ENCODE measurements at places on chromosomes 5 and 9.

DNA sequence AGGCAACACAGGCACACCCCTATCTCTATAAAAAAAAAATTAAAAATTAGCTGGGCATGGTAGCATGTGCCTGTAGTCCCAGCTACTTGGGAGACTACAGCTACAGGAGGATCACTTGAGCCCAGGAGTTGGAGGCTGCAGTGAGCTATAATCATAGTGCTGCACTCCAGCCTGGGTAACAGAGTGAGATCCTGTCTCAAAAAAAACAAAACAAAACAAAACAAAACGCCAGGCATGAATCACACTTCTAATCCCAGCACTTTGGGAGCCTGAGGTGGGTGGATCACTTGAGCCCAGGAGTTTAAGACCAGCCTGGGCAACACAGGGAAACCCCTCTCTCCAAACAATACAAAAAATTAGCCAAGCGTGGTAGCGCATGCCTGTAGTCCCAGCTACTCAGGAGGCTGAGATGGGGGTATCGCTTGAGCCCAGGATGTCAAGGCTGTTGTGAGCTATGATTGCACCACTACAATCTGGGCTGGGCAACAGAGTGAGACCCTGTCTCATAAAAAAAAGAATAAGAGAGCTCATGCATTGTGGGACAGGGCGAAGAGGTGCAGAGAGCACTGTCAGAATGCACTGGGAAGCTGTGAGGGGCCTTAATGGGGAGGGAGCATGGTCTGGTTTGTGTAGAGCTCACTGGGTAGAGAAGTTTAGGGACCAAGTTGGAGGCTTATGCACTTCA, 8.4 kb upstream of the SAP30L start:
- no peak for DNase-seq

- no peak for DNase-seq
Measured at GRCh38 chr9:92151691-92152393, 36.6 kb upstream of the SPTLC1 start.

DNA sequence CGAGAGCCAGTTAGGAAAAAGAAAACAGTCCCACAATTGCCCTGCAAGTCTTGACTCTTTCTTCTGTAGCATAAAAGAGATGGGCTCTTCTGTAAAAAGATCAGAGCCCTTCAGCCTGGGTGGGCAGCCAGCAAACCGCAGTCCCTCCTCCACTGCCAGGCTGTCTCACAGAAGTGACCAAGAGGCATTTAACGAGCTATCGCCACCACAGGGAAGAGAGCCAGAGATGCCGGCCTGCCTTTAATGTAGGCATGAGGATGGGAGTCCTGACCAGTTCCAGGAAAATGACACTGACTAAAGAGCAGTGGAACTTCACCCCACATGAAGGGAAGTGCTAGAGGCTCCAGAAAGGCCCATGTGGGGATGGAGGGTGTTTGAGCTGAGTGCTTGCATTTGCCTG, 264.6 kb downstream of the NDUFS4 start:
- peak; percentile 56 for DNase-seq

- DNase-seq: no peak
Measured at GRCh38 chr9:134986957-134987356, 69.2 kb upstream of the FCN1 start.

GRCh38 chr5:103340717-103341388, 82.3 kb downstream of the MACIR start:
- DNase-seq: no peak

GRCh38 chr5:66840511-66841013, 244.4 kb downstream of the MAST4 start:
- DNase-seq: no peak

- DNase-seq: no peak
Measured at GRCh38 chr5:164233791-164234190, 728.4 kb downstream of the MAT2B start.

GRCh38 chr5:141825241-141825671, 53.0 kb downstream of the PCDH1 start:
- no peak for DNase-seq

GRCh38 chr5:53397141-53397757, 83.2 kb upstream of the FST start:
- DNase-seq: no peak

DNA sequence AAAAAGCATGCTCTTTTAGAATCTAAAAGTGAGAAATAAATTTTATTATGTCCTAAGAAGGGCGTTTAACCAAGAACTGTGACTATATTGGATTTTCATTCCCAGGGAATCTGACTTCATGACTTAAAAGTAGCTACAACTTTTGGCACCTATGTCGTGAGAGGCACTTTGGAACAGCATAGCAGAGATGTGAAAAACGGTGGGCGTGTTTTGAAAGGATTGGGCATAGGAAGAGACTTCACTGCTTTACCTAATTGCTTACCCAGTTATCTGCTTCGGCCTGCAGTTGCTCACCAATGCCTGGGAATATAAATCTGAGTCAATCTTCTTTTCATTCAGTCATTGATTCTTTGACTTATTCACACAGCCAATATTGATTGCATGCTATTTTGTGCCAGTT, 363.4 kb downstream of the DNAH5 start:
- DNase-seq: no peak

GRCh38 chr9:17171309-17172094, 36.7 kb downstream of the CNTLN start:
- no peak for DNase-seq

DNA sequence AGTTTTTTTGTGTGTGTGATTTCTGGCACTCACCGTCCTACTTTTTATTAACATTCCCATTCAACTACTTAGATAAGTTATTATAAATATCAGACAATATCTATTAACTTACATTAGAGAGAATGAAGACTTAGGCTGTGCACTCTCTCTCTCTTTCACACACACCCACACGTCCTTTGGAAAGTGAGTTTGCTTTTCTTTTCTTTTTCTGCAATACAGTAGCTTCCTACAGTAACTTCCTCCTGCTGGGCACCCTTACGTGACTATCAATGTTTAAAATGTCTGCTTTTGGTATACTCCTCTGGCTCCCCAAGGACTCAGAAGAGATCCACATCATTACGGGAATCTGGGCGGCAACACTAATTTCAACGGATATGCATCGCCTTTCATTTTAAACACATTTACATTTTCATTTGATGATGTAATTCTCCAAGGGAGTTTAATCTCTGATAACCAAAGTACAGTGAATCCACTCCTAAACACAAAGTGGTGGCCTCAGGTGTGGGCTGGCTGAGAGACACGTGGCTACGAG, 179.5 kb downstream of the MAPKAP1 start:
- DNase-seq: no peak

DNA sequence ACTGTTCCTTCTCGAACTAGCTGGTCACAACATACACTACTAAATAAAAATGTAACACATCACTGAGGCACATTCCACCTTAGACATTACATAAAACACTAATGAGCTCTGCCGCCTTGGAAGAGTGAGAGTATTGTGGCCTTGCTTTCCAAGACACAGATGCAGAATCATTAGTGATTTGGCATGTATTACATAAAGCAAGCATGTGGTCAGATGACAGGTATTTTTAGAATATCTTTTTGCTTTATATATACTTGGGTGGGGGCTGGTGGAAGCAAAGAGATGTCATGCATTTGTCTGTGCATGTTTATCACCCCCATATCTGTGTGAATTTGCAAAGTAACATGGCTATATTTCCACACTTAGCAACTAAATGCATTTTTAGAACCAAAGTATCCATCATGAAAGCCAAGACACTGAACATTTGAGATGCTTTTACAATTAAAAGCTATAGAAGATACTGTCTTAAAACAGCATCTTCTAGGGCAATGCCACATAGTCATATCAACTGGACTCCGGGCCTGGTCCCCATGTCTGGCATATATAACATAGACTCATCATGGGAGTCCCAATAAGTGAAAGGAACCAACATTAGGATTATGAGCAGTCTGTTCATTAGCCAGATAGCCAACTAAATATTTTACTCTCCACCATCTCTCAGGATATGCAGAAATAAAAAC, 213.5 kb downstream of the MEF2C start:
- peak; percentile 29 for DNase-seq

- no peak for DNase-seq
Measured at GRCh38 chr5:72307573-72307967, 12.5 kb downstream of the MRPS27 start.

- no peak for DNase-seq
Measured at GRCh38 chr5:95631991-95632675, 12.2 kb downstream of the GPR150 start.

DNA sequence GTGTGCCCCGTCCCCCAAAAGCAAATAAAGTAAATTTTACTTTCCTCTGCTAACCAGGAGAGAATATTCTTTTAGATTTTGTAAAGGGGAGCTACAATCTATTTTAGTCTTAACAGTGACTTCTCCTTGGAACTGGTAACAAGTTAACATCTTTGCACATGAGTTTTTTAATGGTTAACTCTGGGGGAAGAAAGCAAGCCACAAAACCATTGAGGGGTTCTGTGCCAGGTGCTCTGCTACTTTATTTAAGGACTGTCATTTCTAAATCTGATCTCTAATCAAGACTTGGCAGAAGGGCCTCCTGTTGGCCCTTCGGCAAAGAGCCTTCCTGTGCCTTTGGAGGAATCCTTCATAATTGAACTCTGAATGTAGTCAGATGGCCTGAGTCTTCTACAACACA, 153.4 kb downstream of the SLC12A2 start:
- no peak for DNase-seq

DNA sequence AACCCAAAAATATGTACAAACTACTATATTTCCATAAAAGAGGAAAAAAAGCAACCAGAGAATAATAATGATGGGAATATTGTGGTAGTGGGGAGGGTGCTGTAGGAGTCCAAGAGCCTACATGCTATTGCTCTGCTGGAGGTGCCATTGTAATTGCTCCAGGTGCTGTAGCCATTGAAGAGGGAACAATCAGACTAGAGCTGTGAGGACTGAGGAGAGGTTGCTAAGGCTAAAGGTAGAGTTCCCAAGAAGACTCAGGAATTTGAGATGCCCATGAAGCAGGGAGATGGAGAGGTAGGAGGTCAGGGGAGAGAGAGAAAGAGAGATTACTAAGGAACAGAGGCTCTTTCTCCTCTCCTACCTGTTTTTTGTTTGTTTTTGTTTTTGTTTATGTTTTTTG, 394.0 kb downstream of the DMRTA1 start:
- DNase-seq: no peak

GRCh38 chr9:6645355-6646292, at the start of gene GLDC:
GLDC (minus strand) TSS chr9:6645729; CDS start chr9:6645499, 230 bp downstream.
- DNase-seq: peak; percentile 95

DNA sequence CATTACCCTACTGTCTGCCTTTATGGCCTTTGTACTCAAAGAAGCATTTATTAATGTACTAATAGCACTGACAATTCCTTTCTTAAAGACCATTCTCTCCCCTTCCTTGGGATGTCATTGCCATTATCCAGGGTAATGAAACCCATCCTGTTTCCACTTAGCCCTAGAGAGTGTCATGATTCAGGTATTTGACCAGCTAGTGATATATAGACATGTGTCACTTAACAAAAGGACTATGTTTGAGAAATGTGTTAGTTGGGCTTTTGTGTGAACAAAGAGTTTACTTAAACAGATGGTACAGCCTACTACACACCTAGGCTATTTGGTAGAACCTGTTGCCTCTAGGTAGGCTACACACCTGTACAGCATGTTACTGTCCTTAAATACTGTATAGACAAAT, 2.0 kb downstream of the ATP6V0E1 start:
- DNase-seq: no peak

GRCh38 chr5:33346534-33346933, 94.2 kb upstream of the TARS1 start:
- no peak for DNase-seq

DNA sequence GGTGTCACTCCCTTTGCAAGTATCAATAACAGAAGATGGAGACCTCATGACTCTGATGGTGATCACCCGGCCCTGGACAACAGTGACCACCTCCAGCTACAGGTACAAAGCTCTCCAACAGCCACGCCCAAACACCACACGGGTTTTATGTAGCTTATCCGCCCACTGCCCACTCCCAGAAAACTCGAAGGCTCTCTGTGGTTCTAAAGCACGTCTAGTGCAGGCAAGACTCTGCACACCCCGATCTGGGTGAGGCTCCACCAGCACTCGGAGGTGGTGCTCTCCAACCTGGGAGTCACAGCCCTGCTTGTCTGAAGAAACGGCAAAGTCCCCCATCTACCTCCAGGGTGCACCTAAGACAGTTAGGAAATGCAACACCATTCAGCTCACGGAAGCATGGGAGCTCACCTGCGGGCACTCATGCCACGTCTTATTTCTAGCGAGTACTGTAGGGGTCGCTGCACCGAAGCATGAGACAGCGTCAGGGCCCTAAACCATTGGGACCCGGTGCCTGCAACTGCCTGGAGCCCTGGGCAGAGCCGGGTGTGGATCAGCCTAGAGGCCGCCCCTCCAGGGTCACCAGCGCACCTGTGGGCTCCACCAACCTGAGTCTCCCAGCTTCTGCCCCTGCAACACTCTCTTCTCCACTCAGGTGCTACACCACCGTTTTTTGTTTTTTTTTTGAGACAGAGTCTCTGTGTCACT, 58.1 kb upstream of the ZNF354A start:
- no peak for DNase-seq

GRCh38 chr9:112530751-112531205, 44.2 kb downstream of the KIAA1958 start:
- no peak for DNase-seq

GRCh38 chr9:107119735-107120134, 163.3 kb upstream of the RAD23B start:
- no peak for DNase-seq
